ENCODE measurements at places on chromosomes 7 and 10.

DNA sequence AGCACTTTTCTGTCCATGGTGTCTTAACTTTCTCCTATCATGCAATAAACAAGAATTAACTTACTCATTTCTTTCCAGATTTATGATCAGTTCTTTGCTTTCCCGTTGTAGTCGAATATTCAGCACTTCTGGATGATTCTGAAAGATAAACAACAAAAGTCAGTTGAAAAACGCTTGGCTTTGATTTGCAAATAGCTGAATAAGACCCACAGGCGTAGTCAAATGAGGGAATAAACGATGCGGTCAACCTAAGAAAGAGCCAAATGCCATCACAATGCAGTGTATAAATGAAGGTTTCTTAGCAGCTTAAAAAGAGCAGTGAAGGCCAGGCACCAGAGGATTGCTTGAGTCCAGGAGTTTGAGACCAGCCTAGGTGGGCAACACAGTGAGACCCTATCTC is 109.4 kb downstream of the ADAM12 start:
- no peak for DNase-seq

- no peak for DNase-seq
These were observed 199.5 kb downstream of the SH2D4B start for GRCh38 chr10:80737209-80737608.

- no peak for DNase-seq
These were observed 435.8 kb downstream of the EXOC4 start for GRCh38 chr7:133688483-133689239.

DNA sequence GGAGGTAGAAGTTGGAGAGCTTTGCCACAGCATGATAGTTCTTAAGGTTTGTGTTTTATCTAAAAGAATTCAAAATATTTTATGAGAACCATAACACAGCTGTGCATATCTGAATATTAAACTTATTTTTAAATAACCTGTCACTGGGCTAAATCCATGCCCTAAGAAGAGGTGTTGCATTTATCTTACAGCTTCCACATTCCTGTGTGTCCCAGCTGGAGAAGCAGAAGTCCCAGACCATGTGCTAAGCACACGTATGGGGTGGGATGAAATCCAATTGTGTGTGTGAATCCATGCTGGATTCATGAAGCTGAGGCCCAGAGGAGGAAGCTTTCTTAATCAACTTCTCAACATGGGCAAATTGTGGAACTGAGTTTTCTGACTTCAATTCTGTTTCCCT is 121.5 kb downstream of the PKD1L1 start:
- DNase-seq = no peak

DNA sequence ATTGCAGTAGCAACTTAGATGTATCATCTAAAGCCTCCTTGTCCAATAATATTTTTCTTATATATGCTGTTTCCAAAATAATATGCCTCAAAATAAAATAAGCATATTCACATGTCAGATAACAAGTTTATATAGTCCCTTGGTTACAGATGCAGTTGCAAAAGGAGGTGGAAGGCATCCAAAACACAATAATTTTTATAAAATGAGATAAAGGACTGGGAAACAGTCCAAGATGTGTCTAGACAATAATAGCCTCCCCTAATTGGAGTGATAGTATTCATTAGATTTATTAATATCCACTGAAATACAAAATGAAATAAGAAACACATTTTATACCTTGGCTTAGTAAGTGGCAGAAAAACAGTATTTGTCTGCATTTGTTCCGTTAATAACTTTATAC is 30.3 kb downstream of the BCAP29 start:
- no peak for DNase-seq

- DNase-seq = no peak
These were observed 30.5 kb downstream of the LRMDA start for GRCh38 chr10:75461672-75462649.

DNA sequence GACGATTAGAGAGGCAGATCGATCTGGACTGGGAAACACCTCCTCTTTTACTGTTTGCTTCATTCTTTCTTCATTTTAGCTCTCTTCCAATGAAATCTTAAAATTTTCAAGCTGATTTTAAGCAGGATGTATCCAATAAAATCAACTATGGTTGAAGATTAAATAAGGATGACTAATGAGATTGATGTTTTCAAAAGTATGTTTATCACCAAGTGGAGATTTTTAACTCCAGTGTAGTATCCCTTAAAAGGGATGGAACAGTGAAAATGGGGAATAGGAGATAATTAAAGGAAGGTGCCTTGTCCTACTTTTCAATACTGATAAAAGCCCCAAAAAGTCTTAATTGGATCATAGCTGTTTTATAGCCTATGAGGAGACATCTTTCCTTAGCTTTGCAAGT is 11.6 kb upstream of the LIPF start:
- DNase-seq = no peak

- no peak for DNase-seq
These were observed 124.0 kb downstream of the HERPUD2 start for GRCh38 chr7:35570937-35571336.

- no peak for DNase-seq
These were observed 7.2 kb downstream of the RNF133 start for GRCh38 chr7:122691569-122692235.

DNA sequence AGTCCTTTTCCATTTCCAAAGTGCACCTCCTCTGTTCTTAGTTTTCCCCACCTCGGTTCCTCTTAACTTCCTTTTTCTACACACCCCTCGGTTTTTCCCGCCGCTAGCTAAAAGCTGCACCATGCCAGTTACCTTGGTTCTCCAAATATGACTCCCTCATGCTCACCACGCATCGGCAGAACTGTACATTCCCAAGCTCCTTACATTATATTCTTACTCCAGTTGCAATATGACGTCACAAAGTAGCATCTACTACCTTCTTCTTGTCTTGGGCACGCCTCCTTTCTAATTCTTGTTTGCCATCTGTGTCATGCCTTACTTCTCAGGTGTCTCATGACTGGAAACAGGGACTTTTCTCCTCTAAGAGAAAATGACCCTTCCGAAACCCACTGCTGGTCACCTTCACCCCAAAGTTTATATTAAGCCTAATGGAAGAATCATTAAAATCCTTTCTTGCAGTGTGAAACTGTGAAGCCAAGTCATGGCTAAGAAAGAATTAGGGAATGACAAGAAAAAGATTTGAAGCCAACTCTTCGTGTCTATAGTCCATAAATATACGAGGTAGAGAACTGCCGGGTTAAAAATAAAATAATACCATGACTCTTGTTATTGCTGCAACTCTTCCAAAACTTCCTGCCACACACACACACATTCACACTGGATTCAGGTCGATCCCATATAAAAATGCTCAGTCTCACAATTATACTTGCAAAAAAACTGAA is 1.7 kb downstream of the ESYT2 start:
- no peak for DNase-seq

DNA sequence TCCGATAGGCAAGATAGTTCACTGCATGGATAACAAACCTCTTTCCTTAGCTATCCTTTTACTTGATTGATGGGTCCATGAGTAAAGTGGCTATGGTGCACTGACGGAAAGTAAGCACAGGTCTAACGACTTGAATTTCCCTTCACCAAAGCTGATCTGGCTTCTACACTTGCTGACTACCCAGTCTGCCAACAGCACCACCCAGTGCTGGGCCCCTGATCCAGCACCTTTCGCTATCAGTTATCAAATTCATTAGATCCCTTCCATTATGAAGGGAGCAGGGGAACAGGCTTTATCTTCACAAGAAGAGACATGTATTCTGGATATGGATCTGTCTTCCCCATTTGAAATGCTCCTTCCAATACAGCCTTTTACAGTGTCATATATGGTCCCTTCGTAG is 855.9 kb downstream of the GRID1 start:
- DNase-seq = no peak

DNA sequence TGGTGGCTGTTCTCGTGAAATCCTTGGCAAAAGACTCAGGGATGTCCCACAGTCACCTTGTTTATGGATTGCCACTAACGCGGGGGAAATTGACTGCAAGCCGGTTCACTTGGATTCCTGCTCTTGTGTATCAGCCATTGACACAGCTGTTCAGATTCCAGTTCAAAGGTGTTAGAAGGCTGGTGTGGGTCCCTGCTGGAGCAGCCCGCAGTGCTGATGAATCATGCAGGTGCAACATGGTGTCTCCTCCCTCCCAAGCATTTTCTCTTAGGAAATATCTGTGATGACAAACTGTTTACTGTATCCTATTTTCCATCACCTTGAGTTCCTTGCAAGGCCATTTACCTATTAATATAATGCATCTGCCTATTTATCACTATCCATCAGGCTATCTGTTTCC is 170.1 kb downstream of the GATA3 start:
- DNase-seq = no peak

- peak; percentile 16 for DNase-seq
These were observed 75.6 kb downstream of the CCDC6 start for GRCh38 chr10:59830601-59831259.

- peak; percentile 45 for DNase-seq
These were observed 8.1 kb downstream of the TASOR2 start for GRCh38 chr10:5692461-5693358.

DNA sequence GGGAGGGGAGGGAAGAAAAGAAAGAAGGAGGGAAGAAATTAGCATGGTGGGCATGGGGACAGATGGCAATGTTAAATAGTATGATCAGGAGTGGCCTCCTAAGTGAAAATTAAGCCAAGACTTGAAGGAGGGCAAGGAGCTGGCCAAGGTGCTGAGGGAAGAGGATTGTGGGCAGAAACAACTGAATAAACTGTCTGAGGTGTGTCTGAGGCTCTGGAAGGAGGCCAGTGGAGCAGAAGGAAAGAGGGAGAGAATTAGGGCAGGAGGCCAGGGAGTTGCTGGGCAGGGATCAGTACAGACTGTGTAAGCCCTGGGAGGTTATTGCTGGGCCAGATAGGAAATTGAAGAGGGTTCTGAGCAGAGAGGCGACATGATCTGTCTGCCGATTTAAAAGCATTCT is 40.6 kb upstream of the VKORC1L1 start:
- peak; percentile 31 for DNase-seq

- peak; percentile 37 for DNase-seq
These were observed 112.2 kb downstream of the CYTH3 start for GRCh38 chr7:6160191-6160623.

- no peak for DNase-seq
These were observed 71.5 kb upstream of the PPP2R2D start for GRCh38 chr10:131829156-131829930.

DNA sequence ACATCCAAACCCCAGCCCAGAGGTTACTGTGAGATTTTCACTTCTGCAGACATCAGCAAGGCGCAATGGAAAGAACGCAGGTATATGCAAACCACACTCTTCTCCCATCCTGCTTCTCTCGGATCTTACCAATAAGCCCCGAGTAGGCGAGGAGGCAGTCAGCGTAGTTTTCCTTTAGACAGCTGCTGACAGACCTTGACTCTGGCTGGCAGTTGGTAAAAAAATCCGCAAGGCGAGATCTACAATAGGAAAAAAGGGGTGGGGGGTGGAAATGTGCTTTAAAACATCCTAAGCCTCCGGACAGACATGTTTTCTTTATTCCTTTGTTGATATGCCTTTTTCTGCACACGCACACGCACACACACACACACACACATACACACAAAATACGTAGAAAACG is 176.5 kb downstream of the GFRA1 start:
- no peak for DNase-seq

DNA sequence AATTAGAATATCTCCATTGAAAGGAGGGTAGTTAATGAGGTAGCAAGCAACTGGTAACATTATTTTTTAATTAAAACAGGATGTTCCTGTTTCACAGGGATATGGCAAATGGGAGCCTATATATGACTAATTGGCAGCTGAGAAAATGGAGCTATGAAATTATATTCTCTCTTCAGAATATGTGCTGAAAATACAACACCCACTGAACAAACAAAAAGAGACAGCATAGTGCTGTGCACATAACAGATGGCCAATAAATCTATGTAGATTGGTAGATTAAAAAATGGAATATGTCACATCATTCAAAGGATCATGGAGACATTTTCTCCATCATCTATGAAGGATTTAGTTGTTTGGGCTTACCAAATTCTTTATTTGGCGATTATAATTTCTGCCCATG is 362.0 kb downstream of the GPR37 start:
- DNase-seq = no peak

- no peak for DNase-seq
These were observed 27.5 kb upstream of the EZH2 start for GRCh38 chr7:148911626-148912025.

DNA sequence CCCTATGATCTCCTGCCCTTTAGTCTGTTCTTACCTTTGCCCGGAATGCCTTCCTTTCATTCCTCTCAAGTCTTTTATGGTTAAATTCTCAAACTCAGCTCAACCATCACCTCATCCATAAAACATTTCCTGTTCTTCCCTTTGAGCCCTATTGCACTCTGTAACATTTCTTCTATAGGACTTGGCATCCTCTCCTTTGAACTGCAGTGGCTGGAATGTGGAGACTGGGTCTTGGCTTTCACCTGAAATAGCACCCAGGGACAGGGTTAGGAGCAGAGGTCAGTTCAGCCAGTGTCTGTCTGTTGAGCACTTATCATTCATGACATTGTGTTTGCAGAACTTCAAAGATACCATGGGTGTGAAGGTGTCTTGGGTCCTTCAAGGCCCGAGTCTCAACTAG is 7.2 kb downstream of the NFE2L3 start:
- DNase-seq = no peak

- no peak for DNase-seq
These were observed 15.9 kb downstream of the UBN2 start for GRCh38 chr7:139246905-139247304.

DNA sequence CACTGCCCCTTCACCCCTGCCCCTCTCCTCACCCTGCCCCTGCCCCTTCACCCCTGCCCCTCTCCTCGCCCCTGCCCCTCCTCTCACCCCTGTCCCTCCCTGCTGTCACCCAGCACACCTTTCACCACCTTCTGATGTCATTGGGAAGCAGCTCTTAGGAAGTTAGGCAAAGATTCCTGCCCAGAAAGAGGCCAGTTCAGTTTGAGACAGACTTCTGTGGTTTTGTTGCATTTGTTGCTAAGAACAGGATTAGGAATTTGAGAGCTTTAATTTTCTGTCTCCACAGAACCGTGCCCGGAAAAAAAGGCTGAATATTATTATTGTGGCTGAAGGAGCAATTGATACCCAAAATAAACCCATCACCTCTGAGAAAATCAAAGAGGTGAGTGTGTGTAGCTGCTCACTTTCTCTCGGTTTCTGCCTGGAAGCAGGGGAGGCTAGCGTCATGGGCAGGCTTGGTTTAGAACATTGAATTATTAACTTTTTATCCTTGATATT is 39.6 kb downstream of the PFKP start:
- DNase-seq = no peak

DNA sequence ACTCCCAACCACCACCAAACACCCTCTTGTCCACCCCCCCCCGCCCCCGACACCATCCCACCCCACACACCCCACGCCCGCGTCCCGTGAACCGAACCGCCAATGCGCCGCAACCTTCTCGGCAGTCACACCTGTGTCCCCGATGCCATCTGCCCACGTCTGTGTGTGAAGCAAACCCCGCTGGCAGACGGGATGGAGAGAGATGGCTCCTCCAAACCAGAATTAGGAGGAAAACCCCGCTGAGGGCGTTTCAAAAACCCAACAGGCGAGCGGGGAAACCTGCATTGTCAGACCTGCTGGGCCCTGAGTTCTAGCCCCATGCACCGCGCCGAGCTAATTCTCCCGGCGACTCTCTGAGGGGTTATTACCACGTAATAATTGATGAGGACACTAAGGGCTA is 28.6 kb upstream of the KCNK18 start:
- DNase-seq = no peak

Measured in progenitor cell of endocrine pancreas (in vitro differentiated cells).